Stimulated activated CD8-positive, alpha-beta memory T cell treated with anti-CD3 and anti-CD28 coated beads, Interleukin-15, amount 100 ng/mL, for 24 hours (primary cell): ENCODE measurements at places on chromosomes 2 and 18.

DNA sequence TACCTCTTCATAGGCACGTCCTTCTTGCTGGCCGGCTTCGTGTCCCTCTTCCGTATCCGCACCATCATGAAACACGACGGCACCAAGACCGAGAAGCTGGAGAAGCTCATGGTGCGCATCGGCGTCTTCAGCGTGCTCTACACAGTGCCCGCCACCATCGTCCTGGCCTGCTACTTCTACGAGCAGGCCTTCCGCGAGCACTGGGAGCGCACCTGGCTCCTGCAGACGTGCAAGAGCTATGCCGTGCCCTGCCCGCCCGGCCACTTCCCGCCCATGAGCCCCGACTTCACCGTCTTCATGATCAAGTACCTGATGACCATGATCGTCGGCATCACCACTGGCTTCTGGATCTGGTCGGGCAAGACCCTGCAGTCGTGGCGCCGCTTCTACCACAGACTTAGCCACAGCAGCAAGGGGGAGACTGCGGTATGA, 2.3 kb downstream of the FZD7 start:
- DNase-seq = no peak

DNA sequence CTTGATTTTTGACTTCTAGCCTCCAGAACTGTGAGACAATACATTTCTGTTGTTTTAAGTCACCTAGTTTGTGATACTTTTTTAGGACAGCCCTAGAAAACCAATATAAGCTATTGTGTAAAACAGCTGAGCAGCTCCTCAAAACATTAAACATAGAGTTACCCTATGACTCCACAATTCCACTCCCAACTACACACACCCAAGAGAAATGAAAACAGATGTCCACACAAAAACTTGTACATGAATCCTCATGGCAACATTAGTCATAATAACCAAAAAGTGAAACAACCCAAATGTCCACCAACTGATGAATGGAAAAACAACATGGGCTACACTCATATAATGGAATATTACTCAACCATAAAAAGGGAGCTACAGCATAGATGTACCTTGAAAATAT, 32.6 kb downstream of the TNS1 start:
- no peak for DNase-seq

- DNase-seq = no peak
Observed at GRCh38 chr2:233100192-233100998, 40.3 kb downstream of the INPP5D start.

GRCh38 chr2:148627224-148627623, 17.3 kb upstream of the EPC2 start:
- no peak for DNase-seq

GRCh38 chr2:66595556-66595955, 160.6 kb downstream of the MEIS1 start:
- no peak for DNase-seq

- no peak for DNase-seq
Observed at GRCh38 chr2:86286516-86286915, 50.9 kb downstream of the REEP1 start.

DNA sequence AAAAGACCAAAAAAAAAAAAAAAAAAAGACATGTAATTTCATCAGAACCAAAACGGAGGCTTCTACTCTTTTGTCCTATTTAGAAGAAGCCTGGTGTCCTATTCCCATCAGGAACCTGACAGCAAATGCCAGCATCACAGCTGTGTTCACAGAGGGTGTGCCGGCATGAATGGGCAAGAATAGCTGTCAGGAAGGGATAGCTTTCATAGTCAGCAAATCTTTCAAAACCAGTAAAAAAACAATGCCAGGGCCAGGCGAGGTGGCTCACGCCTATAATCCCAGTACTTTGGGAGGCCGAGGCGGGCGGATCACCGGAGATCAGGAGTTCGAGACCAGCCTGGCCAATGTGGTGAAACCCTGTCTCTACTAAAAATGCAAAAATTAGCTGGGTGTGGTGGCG, 231.8 kb upstream of the PXDN start:
- DNase-seq = no peak

- no peak for DNase-seq
Observed at GRCh38 chr2:58985541-58985940, 744.4 kb upstream of the FANCL start.

- DNase-seq = no peak
Observed at GRCh38 chr2:236195726-236196125, 27.5 kb upstream of the GBX2 start.

- no peak for DNase-seq
Observed at GRCh38 chr2:54191361-54192135, 64.5 kb downstream of the TSPYL6 start.

DNA sequence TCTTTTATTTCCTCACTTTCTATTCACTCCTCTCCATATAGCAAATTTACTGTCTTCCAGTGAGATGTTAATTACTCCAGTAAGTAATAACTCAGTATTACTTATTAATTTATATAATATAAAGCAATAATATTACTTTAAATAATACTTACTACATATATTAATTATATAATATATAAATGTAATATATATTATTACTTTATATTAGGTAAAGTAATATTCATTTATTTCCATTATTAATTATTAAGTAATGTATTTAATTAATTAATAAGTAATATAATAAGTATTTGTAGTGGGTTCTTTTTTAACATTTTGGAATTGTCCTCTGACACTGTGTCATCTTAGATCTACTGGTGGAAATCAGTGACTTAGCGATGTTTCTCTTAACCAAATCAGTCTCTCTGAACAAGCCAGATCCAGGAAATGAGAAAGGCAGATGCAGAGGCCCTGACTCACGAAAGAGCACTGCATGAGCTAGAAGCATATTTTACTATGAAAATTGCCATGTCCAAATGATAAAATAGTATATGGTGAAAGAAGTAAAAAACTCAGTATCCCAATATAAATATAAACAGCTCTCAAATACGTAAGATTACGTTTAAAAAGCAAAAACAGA, 115.9 kb downstream of the DSEL start:
- no peak for DNase-seq

DNA sequence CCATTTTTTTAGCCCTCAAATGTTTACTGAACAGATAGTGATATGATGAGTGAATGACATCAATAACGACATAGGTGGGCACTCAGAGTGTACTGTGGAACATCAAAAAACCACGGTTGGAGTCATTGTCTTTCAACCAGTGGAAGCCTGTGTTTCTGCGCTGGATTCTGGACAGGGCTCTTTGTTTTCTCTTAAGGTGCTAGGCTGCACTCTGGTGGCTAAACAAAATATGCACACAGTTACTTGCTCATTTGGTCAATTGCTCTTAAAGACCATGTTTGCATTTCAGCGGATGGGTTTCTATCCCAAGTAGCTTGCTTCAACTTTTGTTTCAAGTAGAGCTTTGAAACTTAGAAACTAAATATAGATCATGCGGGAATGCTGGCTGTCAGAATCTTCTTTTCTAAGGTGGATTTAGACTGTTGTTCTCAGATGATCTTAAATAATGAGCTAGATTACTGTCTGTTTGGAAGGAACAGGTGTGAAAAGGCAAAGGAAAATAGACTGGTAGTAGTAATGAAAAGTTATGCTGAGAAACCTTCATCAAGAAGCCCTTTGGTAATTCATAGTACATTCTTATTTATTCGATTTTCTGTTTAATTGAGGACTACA, 48.5 kb upstream of the LYPD6B start:
- no peak for DNase-seq

DNA sequence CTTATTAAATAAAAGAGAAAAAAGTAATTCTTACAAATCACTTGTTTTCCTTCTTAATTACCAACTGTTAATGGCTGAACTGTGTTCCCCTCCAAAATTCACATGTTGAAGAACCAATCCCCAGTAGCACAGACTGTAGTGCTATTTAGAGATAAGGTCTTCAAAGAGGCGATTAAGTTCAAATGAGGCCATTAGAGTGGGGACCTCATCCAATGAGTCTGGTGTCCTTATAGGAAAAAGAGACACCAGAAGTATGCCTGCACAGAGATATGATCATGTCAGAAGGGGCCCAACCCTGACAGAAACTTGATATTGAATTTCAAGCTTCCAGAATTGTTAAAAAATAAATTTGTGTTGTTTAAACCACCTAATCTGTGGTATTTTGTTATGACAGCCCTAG, 89.8 kb downstream of the MEMO1 start:
- DNase-seq = no peak

- no peak for DNase-seq
Observed at GRCh38 chr2:74755386-74755785, 78.5 kb upstream of the HK2 start.

DNA sequence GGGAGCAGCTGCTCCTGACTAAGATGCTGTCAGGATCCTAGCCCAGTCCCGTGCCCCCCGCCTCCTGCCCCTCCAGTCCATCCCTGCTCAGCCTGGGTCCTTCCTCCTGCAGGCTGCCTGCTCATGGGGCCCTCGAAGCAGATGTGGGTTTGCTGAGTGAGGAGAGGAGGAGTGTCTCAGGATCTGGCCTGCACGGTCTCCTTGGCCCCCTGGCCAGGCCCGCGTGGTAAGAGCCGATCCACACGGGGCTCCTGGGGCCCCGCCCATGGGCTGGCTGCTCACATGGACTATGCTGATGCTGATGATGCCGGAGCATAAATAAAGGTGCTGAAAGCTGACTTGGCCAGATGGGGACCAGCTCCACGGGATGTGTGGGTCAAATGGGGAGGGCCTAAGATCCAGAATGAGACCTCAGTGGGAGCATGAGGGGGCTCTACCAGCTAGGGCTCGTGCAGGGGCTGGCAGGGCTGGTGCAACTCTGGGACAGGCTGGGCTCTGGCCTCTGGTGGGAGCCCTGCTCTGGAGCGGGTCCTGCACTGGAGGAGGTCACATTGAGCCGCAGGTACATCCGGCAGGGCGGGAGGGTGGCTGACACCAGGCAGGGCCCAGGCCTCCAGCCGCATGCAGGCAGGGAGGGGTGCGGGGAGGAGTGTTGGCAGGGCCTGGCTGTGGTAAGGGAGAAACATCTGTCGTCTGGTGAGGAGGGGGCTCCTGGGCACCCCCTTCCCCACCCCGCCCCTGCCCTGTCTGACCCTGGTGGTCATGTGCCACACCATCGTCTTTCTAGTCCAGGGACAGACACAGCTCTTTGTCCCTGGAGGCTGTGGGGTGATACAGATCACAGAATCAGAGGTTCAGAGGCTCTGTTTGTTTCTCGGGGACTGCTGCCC, 275.3 kb upstream of the HDAC4 start:
- no peak for DNase-seq

GRCh38 chr2:11203480-11203879, 48.2 kb downstream of the SLC66A3 start:
- no peak for DNase-seq

DNA sequence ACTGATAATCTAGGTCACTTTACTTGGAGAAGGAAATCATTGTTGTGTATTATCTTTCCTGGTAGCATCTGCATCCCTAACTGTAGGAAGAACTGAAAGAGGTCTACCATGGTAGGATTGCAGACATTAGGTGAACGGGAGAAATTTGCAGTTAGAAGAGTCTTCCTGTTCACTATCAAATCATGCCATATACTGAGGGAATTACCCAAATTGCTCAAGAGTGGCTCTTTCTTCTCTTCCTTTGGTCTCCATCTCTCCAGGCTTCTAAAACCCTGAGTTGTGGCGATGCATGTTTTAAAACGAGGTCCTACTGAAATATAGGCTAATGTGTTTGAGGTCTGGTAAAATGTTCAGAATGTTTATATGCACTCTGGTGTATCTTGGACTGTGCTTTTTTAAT, 85.3 kb upstream of the HK2 start:
- no peak for DNase-seq

GRCh38 chr18:55073834-55074233, 114.6 kb upstream of the CCDC68 start:
- no peak for DNase-seq

GRCh38 chr2:135821190-135821589, 15.8 kb downstream of the LCT start:
- no peak for DNase-seq

DNA sequence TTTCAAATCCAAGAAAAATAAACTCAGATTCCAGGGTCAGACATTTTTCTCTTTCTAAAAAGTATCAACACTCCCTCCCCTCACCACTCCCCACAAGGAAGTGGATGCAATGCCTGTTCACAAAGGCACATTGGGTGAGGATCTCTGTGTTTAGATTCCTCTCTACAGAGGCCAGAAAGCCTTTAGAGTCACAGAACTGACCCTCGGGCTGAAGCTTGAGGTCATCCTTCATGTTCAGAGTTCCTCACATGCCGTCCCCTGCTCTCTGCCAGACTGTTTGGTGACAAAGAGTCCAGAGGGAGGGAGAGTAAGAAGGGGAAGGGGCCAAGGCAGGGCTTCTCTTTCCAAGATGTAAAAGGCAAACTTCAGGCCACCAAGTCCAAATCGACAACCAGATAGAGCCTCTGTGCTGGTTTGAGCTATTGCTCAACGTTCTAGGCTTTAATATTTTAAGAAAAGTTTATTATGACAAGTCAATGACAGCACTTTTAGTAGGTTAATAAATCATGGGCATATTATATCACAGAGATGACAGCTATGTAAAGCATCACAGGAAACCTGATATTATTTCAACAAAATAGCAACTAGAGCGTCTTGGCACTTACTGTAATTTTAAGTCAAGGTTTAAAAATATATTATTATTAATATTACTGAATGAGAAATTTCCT, 269.4 kb downstream of the ETAA1 start:
- DNase-seq = no peak

DNA sequence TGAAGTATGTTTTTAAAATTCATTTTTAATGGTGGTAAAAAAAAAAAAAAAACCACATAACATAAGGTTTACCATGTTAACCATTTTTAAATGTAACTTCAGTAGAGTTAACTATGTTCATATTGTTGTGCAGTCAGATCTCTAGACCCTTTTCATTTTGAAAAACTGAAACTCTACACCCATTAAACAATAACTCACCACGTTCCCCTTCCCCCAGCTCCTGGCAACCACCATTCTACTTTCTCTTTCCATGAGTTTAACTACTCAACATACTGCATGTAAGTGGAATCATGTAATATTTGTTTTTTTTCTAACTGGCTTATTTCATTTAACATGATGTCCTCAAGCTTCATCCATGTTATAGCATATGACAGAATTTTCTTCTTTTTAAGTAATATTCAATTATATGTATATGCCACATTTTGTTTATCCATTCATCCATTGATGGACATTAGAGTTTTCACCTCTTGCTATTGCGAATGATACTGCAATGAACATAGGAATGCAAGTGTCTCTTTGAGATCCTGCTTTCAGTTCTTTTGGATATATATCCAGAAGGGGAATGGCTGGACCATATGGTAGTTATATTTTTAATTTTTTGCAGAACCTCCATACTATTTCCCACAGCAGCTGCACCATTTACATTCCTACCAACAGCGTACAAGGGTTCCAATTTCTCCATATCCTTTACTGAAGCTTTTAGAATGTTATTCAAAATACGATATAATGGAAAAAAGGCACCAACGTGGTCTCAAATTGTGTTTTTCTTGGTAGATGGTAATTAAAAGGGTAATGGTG, 91.0 kb downstream of the SPTBN1 start:
- DNase-seq = no peak

GRCh38 chr2:96396602-96397001, 61.0 kb downstream of the NCAPH start:
- no peak for DNase-seq

DNA sequence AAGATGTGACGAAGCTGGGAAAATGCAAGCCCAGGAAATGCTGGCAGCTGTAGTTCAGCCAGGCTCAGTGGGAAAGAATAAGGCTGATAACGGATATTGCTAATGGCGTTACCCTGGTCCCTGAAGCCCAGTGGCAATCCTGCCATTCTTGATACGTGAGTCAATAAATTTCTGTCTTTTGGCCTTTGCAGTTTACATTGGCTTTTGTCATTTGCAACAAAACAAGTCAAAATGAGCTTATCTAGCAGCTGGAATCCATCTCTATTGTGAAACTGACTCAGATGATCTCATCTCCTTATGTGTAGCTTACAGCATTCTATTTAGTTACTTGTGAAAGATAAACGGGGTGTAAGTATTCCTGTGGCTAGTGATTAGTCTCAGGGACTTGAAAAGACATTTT, 43.8 kb downstream of the ARL6IP6 start:
- no peak for DNase-seq

GRCh38 chr2:229445019-229445418, 173.9 kb upstream of the PID1 start:
- no peak for DNase-seq
